ENCODE measurements at places on chromosomes 16 and 17. TPM values are rescaled to one million over a fixed set of nuclear protein-coding genes. Genes with fewer than 3 reads are reported as not detected.
A peak's percentile ranks its signal among the peaks of the same experiment; 100 is the strongest.

KRTAP1-5 gene
- total RNA-seq: not detected

MARVELD3 gene
- 5.9 TPM for total RNA-seq

TMEM238L gene
- not detected for total RNA-seq

ATP2A1 gene
- 3.6 TPM for total RNA-seq

MAF gene
- total RNA-seq: 25.4 TPM

C16orf96 gene
- 0.16 TPM for total RNA-seq

GINS2 gene
- 0.49 TPM for total RNA-seq

TXNDC11 gene
- total RNA-seq: 43.2 TPM

RASL10B gene
- 1.3 TPM for total RNA-seq

DNA sequence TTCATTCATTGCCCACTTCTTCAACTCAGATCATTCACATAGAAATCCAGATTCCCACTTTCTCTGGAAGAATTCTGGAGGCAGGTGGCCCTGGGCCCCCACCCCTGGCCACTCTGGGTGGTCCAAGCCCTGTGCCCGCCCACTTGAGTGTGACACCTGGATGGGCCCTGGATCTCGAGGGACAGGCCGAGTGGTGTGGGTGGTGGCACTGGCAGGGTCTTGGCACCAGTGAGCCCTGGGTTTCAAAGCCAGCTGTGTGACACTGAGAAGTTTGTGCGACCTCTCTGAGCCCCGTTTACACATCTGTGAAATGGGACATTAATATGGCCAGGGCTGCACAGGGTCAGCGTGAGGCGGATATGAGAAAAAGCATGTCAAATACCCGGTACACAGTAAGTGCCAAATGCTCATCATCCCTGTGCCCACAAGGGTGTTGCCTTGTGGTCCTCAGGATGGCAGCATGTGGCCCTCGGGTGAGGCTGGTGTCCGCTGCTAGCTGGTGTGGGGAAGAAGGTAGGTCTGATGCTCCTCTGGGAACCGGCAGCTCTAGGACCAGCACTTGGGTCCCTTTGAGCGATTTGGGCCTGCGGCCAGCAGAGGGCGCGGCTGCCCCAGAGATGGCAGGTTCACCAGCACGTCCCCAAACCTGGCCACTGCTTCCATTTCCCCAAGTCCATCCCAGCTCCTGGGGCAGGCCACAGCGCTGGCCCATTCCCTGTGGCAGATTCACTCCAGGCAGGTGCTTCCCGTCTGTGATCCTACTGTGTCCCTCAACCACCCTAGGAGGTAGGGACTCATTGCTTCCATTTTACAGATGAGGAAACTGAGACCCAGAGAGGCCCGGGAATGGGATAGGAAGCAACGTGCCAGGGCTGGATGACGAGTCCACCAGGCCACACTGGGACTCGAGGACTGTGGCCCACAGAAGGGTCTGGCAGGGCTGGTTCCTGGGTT, 3.6 kb downstream of the OSGIN1 start:
- H3K36me3 ChIP-seq: peaks cover 61% of the 10 kb centered on the region
- peaks cover 27% of the 10 kb centered on the region for H3K4me1 ChIP-seq
- H3K27ac ChIP-seq: no peak overlapping the region
- no peaks in the 10 kb centered on the region for H3K27me3 ChIP-seq

GRCh38 chr17:75295201-75296158, 6.2 kb upstream of the SLC25A19 start:
- H3K4me1 ChIP-seq: no peaks in the 10 kb centered on the region
- no peaks in the 10 kb centered on the region for H3K36me3 ChIP-seq
- DNase-seq: no peak
- H3K4me3 ChIP-seq: no peak overlapping the region

- no peak overlapping the region for H3K4me3 ChIP-seq
- no peaks in the 10 kb centered on the region for H3K27me3 ChIP-seq
- H3K27ac ChIP-seq: no peak overlapping the region
- DNase-seq: no peak
- no peaks in the 10 kb centered on the region for H3K36me3 ChIP-seq
These were observed 104.6 kb downstream of the GNAO1 start for GRCh38 chr16:56295739-56296527.

DNA sequence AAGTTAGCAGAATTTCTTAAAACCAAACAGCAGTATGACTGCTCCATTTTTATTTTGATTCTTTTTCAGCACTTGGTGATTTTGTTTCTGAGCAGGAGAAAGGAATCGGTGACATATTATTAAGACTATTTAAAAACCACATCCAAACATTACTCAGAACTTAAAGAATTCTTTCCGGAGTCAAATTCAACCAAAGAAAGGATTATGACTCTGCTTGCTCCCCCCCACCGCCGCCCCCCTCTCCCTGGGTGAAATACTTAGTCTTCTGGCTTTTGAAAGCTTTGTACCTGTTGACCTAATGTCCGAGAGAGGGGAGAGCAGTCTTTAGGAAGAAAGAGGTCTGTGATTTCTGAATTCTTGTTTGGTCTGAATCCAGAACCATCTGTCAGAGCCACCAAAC, 17.9 kb upstream of the COL1A1 start:
- H3K27ac ChIP-seq: peak overlapping the region; percentile 53
- H3K4me1 ChIP-seq: peaks cover 35% of the 10 kb centered on the region
- no peaks in the 10 kb centered on the region for H3K36me3 ChIP-seq
- no peaks in the 10 kb centered on the region for H3K27me3 ChIP-seq
- DNase-seq: no peak
- H3K4me3 ChIP-seq: no peak overlapping the region

- no peaks in the 10 kb centered on the region for H3K27me3 ChIP-seq
- no peaks in the 10 kb centered on the region for H3K4me1 ChIP-seq
- peak overlapping the region; percentile 38 for H3K27ac ChIP-seq
- no peak for DNase-seq
- no peak overlapping the region for H3K4me3 ChIP-seq
- no peaks in the 10 kb centered on the region for H3K36me3 ChIP-seq
These were observed 19.1 kb downstream of the CUEDC1 start for GRCh38 chr17:57935833-57936807.

- H3K4me3 ChIP-seq: no peak overlapping the region
- peaks cover 13% of the 10 kb centered on the region for H3K36me3 ChIP-seq
- DNase-seq: peak; percentile 50
- H3K27me3 ChIP-seq: no peaks in the 10 kb centered on the region
These were observed 4.4 kb downstream of the LDHD start for GRCh38 chr16:75111961-75112733.

DNA sequence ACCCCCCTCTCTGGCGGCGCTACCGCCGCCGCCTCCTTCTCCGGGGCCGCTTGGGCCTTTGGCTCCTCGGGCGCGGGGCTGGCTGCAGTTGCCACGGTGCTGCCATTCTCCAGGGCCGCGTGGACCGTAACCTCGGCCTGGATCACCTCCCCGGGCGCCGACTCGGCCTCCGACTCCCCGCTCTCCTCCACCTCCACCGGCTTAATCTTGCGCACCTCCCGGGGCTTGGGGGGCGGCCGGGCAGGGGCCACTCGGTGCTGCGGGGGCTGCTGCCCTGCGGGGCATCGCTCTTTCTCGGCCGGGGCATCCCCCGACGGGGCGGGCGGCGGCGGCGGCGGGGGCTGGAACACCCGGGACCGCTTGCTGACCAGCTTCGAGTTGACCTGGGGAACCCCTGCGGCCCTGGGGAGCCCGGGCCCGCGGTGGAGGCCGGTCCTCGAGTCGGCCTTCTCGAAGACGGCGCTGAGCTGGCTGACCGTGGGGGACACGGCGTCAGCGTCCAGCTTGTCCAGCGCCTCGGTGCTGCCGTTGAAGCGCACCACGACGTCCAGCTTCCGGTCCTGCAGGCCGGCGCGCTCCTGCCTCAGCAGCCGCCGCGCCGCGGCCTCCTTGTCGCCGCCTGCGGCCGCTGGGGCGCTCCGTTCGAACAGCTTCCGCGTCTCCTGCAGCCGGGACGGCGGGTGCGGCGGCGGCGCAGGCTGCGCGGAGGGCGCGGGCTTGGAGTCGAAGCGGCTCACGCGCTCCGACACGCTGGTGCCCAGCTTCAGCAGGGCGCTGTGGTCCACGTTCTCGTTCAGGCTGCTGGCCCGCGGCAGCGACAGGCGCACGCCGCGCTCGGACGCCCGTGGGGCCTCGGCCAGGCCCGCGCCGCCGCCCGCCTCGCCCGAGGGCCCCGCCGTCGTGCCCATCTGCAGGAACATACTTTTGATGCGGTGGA, 792 bp downstream of the PPP1R9B start:
- peak; percentile 71 for DNase-seq
- peak overlapping the region; percentile 82 for H3K4me3 ChIP-seq
- peak overlapping the region; percentile 72 for H3K27ac ChIP-seq
- no peaks in the 10 kb centered on the region for H3K4me1 ChIP-seq
- H3K27me3 ChIP-seq: no peaks in the 10 kb centered on the region
- no peaks in the 10 kb centered on the region for H3K36me3 ChIP-seq

DNA sequence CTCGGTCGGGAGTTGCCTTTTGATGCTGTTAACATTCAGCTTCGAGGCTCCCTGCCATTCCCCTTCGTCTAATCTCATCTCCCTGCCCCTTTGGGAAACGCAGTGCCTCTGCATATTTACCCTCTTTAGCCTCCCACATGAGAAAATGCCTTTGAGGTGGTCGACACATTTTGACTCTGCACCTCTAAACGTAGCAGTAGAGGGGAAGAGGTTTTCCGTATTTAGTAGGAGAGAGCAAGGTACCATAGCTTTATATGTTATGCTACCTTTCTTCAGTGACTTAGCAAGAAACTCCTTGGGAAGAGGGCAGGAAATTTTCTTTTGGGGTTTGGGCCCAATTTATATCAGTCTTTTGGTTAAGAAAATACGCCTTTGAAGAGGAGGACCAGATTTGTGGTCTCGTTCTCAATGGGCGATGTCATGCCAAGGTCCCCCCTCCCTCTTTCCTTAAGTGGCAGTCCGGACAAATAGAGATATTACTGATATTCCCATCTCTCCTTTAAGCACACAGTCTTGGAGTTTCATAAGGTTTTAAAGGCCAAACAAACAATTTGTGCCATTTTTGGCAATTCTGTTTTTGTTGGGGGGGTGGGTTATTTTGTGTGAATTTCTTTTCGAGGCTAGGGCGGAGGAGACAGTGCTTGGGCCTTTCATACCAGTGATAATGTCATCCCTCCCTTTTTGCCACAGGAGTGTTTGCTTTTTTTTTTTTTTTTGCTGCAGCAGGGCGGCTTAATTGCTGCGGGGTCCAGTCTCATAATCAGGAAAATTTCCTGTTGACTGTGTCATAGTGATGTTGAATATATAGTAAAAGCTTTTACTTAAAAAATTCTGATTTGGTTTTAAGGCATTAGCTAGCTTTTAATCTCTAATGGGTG, 1.5 kb downstream of the PAFAH1B1 start:
- no peaks in the 10 kb centered on the region for H3K36me3 ChIP-seq
- H3K27me3 ChIP-seq: no peaks in the 10 kb centered on the region
- DNase-seq: no peak
- H3K4me1 ChIP-seq: peaks cover 37% of the 10 kb centered on the region
- H3K27ac ChIP-seq: peak overlapping the region; percentile 98

GRCh38 chr16:67517155-67517445, 11.5 kb upstream of the RIPOR1 start:
- H3K4me1 ChIP-seq: peaks cover 10% of the 10 kb centered on the region
- H3K27me3 ChIP-seq: no peaks in the 10 kb centered on the region
- no peak overlapping the region for H3K4me3 ChIP-seq
- no peaks in the 10 kb centered on the region for H3K36me3 ChIP-seq
- no peak for DNase-seq

GRCh38 chr16:82156761-82157533, 13.1 kb downstream of the MPHOSPH6 start:
- H3K4me1 ChIP-seq: no peaks in the 10 kb centered on the region
- DNase-seq: no peak
- peaks cover 3% of the 10 kb centered on the region for H3K36me3 ChIP-seq
- no peaks in the 10 kb centered on the region for H3K27me3 ChIP-seq

- H3K4me1 ChIP-seq: no peaks in the 10 kb centered on the region
- no peak for DNase-seq
- no peaks in the 10 kb centered on the region for H3K27me3 ChIP-seq
These were observed 144.6 kb downstream of the DNAH9 start for GRCh38 chr17:11742886-11743285.

- no peaks in the 10 kb centered on the region for H3K27me3 ChIP-seq
- H3K4me1 ChIP-seq: peaks cover 16% of the 10 kb centered on the region
- H3K27ac ChIP-seq: no peak overlapping the region
- no peaks in the 10 kb centered on the region for H3K36me3 ChIP-seq
- H3K4me3 ChIP-seq: no peak overlapping the region
These were observed 70.9 kb upstream of the GSE1 start for GRCh38 chr16:85541980-85542900.

DNA sequence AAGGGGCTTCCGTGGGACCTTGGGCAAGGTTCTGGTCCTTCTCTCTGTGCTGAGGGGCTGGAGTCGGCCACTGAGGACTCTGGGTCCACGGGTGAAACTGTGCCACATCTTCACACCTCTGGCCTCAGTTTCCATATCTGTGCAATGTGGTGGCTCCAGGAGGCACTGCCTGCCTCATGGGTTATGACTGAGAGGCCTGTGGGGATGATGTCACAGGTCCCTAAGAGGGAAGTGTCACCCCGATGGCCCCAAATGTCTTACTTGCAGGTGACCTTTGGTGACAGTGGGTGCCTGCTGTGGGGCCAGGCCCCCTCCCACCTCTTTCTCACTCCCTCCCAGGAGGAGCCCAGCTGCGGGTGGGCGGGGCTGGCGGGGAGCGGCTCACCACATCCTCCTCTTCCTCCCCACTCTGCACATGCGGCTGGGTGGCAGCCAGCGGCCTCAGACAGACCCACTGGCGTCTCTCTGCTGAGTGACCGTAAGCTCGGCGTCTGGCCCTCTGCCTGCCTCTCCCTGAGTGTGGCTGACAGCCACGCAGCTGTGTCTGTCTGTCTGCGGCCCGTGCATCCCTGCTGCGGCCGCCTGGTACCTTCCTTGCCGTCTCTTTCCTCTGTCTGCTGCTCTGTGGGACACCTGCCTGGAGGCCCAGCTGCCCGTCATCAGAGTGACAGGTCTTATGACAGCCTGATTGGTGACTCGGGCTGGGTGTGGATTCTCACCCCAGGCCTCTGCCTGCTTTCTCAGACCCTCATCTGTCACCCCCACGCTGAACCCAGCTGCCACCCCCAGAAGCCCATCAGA, at the start of gene IL21R:
TSS of gene IL21R (plus strand) at position 407 of the 801 bp plus-strand sequence. CDS start 27,898 bp downstream, outside the sequence.
- peak within 1 kb of the TSS; percentile 24 for H3K4me3 ChIP-seq
- H3K4me1 ChIP-seq: no peaks in the 10 kb centered on the region
- H3K36me3 ChIP-seq: no peaks in the 10 kb centered on the region

DNA sequence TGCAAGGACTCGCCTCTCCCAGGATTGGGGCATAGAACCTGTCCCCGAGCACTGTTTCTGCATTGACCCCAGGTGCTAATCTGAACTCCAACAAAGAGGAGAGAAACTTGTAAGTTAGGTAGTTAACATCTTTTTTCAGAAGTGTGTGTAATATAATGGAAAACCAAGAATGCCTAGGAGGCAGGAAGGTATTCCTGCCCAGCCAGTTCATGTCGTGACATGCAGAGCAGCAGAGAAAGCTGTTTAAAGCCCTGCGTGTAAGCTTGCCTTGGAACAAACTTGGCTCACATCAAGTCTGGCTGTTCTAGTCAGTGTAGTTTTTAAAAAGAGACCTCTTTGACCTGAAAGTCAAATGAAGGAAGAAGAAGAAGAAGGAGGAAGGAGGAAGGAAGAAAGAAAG, 2.1 kb upstream of the GNA13 start:
- H3K4me1 ChIP-seq: peaks cover 4% of the 10 kb centered on the region
- peak overlapping the region; percentile 99 for H3K27ac ChIP-seq
- no peak for DNase-seq
- H3K27me3 ChIP-seq: no peaks in the 10 kb centered on the region
- H3K4me3 ChIP-seq: no peak overlapping the region

DNA sequence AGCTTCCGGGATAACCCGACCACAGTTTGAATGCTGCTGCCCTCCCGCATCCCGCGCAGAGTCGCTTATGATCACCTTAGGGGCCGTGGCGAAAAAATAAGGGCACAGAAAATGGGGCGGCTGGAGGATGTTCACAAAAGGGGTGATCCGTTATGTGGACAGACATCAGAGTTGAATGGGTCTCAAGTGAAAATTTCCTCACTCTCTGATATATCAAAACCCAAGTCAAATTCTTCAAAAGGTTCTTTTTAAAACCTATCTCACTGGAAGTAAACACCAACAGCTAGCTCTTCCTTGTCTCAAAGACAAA, 400 bp upstream of the CEP112 start:
- no peak for DNase-seq
- H3K27me3 ChIP-seq: no peaks in the 10 kb centered on the region
- no peaks in the 10 kb centered on the region for H3K36me3 ChIP-seq
- H3K4me1 ChIP-seq: no peaks in the 10 kb centered on the region
